SK-N-SH (cell line): ENCODE measurements at places on chromosomes 5 and 9.

DNA sequence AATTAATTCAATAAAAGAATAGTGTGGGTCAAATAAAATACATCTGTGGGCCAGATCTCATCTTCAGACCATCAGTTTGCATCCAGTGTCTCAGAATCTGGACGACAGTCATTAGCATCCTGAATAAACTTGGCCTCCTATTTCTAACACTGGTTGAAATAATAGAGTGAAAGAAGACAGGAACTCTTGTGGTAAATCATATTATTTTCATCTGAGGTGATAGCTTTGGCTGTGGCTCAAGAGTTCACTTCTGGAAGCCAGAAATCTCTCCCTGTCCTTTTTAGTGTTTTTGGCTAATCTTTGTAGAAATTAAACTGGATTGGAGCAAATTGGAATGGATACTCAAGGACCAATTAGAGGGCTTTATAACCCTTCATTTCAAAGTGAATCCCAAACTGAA lies 63.4 kb upstream of the HMHB1 start:
- no peak for DNase-seq

- DNase-seq: no peak
These were observed 3.0 kb upstream of the SLC25A48 start for GRCh38 chr5:135831439-135831838.

GRCh38 chr5:176902911-176903664 lies 3.9 kb upstream of the HK3 start:
- DNase-seq: no peak

DNA sequence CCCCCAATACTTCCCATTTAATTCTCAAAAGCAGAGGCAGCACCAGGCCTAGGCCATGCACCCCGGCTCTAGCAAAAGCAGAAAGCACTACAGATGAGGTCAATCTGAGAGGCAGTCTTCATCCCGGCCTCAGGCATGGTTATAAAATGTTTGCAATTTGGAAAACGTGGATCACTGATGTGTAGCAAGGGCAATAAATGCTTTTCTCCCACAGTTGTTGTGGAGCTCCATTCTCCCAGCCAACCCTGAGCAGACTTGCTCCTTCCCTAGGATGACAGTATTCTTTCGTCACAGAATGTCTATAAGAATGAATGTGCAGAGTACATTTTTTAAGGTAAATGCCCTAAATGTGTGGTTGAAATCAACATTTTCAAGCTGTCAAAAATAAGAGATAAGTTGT lies 157.3 kb upstream of the DAPK1 start:
- DNase-seq: no peak

- DNase-seq: no peak
These were observed 17.8 kb downstream of the LRRC8A start for GRCh38 chr9:128899566-128900322.

GRCh38 chr9:69370430-69370829 lies 45.4 kb downstream of the ENTREP1 start:
- no peak for DNase-seq

GRCh38 chr9:121675969-121676822 lies 24.8 kb downstream of the DAB2IP start:
- peak; percentile 72 for DNase-seq

- DNase-seq: no peak
These were observed 602.7 kb upstream of the SEMA6A start for GRCh38 chr5:117177302-117177701.

DNA sequence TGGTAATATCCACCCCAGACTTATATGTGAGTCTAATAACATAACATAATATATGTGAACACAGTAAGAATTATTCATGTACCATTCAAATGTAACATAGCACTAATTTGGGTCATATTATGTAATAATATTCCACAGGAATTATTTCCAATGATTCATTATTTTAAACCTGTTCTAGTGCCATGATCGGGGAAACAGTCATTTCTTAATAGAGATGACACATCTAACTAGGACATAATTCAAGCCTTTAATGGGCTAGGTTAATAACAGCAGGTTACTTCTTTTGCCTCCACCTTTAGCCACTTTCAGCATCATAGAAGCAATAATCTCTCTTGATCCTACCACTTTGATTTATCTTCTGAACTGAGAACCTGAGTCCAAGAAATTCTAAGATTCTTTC lies 12.3 kb downstream of the SPINK9 start:
- no peak for DNase-seq

DNA sequence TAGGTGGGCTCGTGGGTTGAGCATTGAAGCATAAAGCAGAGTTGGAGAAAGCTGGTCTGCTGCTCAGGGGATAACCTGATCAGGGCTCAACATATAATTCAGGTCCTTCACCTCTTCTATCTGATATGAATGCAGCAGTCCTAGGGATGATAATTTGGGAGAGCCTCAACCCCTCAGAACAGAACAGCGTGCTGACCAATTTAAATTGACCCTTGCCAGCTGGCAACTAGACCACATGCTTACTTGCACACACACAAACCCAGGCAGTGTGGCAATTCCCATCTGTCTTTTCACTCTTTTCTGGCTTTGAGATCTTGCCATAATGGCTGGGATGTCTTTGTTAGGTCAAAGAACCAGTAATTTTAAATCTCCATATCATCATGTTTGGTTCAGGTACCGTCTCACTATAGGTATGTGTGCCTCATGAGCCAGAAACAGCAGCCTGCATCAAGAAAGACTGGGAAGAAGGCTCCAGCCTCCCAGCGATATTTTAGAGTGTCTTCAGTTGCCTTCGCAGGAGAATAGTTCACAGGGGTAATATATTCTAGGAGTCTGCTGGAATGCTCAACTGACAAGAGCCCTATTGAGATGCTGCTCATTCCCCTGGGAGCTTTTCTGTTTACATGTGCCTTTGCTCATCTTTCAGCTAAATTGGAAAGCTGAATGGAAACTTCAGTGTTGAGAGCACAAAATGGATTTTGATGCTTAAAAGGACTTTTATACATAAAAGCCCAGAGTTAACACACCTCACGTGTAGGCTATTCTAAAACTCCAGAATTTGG lies 497.6 kb downstream of the RASEF start:
- no peak for DNase-seq

- no peak for DNase-seq
These were observed 105.5 kb downstream of the PDE6A start for GRCh38 chr5:149838881-149839739.

- no peak for DNase-seq
These were observed 49.7 kb upstream of the TEX48 start for GRCh38 chr9:114731701-114732100.

DNA sequence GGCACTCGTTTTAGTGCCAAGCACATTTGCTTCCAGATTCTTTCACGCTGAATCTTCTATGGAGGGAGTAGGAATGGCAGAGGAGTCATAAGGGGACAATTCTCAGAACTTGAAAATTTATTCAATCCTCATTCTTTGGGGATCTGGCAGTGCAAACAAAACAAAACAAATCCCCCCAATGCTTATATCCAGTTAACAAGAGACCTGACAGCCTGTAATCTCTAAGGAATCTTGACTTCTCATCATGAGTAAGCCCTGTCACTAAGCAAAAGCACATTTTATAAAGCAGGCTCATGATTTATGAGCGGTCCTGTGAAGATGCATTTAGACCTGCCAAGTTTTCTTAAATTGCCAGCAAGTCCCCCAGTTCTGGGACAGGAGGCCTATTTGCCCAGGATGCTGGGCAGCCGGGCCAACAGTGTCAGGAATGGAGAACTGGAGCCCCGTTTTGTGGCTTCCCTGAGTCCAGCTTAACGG lies 513.9 kb downstream of the CTNND2 start:
- DNase-seq: no peak

GRCh38 chr5:141958546-141959172 lies 657 bp upstream of the PCDH12 start:
- no peak for DNase-seq

DNA sequence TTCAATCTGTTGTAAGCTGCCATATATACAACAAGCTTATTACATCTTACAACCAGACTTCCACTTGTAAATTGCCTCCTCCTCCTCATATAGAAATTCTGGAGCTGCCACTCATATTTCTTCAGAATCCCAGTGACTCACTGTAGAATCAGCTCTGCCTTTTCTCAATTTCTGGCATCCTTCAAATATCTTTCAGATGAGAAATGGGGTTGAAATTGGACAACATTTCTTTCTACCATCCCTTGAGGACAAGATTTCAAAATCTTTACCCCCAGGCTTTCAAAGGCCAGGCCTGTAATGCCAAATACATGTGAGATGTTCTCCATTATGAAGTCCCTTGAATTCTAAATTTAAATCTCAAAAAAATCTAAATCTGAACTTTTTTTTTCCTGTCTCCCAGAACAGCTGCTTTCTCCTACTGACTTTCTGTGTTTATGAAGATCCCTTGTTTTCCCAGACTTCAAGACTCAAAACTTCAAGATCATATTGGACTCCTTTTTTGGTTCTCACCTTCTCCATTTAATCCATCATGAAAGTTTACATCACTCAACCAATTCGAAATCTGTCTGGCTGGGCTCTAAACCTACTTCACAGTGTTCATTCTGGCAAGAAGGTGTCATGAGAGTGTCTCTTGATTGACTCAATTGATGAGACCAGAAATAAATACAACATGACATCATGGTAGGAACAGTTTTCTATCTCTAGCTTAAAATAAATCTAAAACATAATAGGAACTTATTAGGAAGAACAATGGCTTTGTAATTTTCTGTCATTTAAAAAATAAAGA lies 109.8 kb downstream of the HMHB1 start:
- no peak for DNase-seq

DNA sequence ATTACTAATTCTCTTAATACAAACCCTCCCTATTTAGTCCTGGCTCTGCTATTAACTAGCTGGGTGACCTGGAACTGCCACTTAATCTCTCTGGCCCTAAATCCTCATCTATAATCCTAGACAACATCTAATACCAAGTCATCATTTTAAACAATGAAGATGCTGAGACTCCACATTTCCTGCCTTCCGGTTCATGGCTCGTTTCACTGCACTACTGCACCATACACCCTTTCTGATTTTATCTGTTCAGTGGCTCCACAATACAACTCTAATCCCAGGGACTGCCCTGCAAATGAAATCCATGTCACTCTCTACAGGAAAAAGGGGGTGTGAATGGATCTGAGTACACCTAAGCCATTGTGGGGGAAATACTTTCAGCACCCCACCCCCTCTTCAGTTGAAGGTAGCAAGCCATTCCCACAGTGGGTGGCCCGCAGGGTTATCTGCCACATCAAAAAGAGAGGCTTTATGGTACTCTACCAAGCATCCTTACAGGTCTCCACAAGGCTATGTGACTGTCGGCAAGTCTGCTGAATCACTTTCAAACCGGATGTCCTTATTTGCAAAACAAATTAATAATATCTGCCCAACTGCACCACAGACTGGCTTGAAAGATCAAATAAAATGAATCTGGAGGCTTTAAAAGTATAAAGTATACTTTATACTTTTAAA lies 89.5 kb downstream of the EPB41L4A start:
- DNase-seq: peak; percentile 21

DNA sequence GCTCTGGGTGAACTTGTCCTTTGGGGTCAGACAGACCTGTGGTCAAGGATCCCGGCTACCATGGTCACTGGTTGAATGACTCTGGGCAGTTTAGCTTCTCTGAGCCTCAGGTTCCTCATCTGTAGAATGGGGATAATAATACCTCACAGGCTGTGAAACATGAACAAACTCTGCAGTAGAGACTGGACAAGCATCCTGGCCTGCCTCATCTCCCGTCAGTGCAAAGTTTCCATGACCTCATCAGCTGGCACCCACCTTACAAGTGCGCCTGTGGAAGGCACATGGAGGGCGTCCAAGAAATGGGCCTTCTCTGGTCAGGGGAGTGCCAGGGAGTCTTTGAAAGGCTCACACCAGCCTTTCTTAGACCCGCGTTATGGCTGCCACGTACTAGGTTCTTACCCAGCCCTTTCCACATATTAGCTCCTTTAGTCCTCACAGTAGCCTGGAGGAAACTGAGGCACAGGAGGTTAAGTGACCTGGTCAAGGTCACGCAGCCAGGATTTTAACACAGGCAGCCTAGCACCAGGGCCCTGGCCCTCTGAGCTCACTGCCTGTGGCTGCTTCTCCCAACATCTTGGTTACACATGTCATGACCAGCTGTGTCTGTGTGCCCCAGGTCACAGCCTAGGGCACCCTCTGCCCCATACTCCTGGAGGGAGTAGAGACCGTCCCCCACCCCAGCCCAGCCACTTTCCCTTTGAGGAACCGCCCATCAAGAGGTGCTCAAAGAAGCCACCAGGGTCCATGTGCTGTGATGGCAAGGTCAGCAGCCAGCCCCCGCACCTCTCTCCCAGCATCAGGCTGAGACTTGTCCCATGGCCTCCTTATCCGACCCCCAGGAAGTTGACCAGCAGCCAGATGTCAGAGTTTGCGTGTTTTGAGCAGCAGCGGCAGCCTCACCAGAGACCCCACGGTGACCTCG lies 39.4 kb upstream of the RPL26L1 start:
- no peak for DNase-seq

GRCh38 chr9:37144762-37145161 lies 24.4 kb downstream of the ZCCHC7 start:
- no peak for DNase-seq

- DNase-seq: no peak
These were observed 337.2 kb downstream of the NPR3 start for GRCh38 chr5:33048315-33048714.

DNA sequence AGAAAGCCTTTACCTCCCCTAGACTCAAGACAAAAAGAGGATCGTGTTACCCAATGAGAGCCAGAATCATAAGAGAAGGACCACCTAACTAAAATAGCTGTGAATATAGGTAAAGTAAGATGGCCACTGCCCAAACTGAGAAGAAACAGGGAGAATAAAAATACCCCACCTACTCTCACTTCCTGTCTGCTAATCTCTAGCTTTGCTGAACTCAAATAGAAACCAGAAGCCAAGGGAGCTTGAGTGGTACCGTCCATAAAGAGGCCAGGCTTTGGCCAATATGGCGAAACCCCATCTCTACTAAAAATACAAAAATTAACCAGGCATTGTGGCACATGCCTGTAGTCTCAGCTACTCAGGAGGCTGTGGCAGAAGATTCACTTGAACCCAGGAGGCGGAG lies 123.0 kb upstream of the FST start:
- DNase-seq: no peak

DNA sequence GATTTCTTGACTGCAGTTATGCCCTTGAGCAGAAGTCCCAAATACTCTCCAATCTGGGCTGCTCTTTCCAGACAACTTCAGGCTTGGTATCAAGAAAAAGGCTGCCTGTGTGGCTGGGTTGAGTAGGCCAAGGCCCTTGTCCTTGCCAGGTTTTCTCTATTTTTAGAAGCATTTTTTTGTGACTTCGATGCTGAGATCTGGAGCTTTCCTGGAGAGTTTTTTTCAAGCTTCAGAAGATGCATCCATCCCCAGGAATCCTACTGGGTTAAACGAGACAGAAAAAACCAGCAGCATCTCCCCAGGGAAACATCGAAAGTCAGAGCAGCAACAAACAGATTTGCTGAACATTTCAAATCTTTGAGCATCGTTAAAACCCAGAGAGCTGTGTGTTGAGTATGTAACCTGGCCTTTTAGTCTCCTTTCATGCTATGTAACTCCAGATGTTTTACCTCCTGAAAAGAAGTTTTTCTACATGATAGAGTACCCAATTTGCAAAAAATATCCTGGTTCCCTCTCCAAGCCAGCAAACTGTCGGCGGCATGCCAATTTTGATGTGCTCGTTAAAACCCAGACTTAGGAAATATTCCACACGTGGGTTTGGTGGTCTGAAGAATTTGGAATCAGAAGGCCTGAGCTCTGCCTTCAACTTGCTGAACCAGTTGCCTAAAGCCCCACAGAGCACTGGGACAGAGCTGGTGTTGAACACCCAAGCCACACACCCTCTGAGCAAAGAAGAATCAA lies 98.1 kb upstream of the ALDH1B1 start:
- DNase-seq: no peak
